ENCODE measurements at places on chromosomes 4 and X.

DNA sequence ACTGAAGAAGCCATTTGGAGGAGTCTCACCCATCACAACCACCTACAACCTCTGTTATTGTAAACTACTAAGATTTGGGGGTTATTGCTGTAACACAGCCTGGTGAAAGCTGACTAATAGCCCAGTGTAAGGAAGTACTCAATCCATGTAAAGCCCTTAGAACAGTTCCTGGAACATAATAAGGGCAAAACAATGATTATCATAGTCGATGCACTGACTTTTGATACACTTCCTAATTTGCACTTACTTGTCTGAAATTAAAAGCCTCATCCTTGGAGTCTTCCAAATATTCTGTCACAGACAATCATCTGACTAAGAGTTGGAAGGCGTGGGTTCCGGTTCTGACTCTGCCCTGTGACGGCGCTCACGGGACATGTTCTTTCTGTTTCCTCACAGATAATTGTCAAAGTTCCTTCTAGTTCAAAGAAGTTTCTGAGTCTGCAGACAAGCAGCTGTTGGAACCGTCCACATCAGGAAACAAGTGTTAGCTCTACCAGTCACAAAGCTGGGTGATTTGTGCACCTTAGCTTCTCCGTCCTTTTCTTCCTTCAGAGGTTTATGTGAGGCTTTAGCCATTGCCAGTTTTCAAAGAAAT is 33.4 kb upstream of the RASGEF1B start:
- DNase-seq: no peak

DNA sequence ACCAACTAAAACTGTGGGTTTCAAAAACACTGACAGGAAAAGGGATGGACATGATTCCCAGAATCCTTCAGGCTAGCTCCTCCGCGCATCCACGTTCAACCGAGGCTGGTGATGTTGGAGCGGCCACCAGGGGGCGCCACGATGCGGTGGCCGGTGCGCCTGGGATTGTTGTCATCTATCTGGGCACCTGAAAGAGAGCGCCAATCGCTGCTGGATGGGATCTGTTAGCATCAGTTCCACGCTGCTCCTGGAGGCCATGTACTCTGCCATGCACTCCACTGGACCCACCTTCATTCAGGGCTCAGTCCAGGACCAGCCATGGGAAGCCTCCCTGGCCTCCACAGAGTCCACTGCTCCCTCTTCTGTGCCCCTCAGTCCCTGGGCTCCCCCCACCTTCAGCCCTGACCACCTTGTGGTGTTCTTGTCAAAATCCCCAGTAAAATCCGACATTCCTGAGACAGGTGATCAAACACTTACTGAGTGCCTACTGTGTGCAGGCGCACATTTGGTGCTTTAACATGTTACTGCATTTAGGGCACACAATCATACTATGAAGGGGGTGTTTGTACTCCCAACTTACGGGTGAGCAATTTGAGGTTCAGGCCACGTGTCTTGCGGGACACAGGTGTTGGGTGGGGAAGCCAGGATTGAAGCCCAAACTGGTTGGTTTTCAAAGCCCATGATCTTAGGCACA is 71.1 kb downstream of the CRMP1 start:
- DNase-seq: peak; percentile 23

- DNase-seq: no peak
Measured at GRCh38 chr4:26175905-26176470, 144.8 kb upstream of the RBPJ start.

- DNase-seq: no peak
Measured at GRCh38 chr4:16503421-16504100, 277.3 kb upstream of the TAPT1 start.

GRCh38 chr4:77308843-77309242 is 151.8 kb downstream of the CCNG2 start:
- DNase-seq: peak; percentile 10

DNA sequence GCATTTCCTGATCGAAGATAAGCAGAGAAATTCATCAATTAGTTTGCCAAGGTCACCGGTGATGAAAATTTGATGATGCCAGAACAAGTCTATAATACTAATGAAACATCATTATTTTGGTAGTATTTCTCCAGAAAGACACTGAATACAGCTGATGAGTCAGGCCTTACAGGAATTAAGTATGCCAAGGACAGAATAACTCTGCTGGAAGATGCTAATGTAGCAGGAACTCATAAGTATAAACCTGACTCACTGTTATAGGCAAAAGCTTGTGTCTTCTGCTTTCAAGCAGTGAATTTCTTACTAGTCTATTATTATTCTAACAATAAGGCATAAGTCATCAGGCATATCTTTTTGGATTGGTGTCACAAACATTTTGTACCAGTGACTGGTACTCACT is 1825.1 kb upstream of the IGFBP7 start:
- DNase-seq: no peak

DNA sequence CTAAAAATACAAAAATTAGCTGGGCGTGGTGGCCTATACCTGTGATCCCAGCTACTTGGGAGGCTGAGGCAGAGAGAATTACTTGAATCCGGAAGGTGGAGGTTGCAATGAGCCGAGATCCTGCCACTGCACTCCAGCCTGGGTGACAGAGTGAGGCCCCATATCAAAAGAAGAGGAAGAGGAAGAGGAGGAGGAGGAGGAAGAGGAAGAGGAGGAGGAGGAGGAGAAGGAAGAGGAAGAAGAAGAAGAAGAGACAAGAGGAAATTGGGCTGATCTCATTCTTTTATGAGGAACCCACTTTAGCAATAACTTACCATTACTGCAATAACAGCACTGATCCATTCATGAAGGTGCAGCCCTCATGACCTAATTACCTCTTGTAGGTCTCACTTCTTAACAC is 138.9 kb upstream of the GIMD1 start:
- DNase-seq: no peak

GRCh38 chr4:68176500-68176899 is 46.8 kb upstream of the TMPRSS11F start:
- DNase-seq: no peak

DNA sequence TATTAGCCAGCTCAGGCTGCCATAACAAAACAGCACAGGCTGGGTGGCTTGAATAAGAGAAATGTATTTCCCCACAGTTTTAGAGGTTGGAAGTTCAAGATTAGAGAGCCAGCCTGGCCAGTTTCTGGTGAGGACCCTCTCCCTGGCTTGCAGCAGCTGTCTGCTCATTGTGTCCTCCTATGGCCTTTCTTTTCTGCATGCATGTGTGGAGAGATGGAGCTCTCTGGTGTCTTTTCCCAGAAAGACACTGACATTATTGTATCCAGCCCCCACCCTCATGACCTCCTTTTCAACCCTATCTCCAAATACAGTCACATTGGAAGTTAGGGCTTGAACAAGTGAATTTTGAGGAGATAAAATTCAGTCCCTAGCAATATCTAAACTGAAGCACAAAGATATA is 263.8 kb upstream of the PABPC4L start:
- no peak for DNase-seq

- DNase-seq: no peak
Measured at GRCh38 chr4:148094149-148094548, 348.1 kb downstream of the NR3C2 start.

GRCh38 chr4:66853845-66854244 is 691.5 kb downstream of the CENPC start:
- no peak for DNase-seq

DNA sequence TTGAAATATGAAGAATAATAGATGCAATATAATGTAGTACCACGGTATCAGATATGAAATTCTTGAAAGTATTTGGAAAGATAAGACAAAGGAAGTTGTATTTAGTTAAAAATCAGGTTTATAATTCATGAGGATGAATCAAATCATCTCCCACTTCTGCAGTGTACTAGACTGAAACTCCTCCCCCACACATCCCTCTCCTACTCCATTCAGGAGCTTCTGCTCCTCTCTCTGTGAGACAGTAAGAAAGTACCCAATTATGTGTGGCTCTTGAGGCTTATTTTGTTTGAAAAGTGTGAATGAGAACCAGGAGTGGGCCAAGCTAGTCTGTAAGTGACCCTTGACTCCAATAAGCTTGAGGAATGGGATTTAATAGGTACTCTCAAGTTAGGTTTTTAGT is 9.5 kb downstream of the SLAIN2 start:
- DNase-seq: no peak

- DNase-seq: no peak
Measured at GRCh38 chr4:144686921-144687320, 41.0 kb downstream of the HHIP start.

DNA sequence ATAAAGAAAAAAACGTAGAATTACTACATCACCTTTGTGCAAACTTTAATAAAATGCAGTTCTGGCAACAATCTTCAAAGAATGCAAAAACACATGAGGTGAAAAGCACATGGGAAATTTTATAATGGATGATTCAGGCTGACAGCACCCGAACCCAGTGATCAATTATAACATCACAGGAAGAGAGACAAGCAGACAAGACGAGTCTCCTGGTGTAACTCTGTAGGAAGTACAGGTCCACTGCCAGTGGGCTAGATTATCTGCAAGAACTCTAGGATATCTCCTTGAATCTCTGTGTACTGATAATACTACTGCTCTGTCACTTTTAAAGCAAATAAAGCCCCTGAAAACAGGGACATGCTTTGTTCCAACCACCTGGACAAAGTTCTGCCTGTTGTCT is 58.9 kb upstream of the NXF3 start:
- no peak for DNase-seq

DNA sequence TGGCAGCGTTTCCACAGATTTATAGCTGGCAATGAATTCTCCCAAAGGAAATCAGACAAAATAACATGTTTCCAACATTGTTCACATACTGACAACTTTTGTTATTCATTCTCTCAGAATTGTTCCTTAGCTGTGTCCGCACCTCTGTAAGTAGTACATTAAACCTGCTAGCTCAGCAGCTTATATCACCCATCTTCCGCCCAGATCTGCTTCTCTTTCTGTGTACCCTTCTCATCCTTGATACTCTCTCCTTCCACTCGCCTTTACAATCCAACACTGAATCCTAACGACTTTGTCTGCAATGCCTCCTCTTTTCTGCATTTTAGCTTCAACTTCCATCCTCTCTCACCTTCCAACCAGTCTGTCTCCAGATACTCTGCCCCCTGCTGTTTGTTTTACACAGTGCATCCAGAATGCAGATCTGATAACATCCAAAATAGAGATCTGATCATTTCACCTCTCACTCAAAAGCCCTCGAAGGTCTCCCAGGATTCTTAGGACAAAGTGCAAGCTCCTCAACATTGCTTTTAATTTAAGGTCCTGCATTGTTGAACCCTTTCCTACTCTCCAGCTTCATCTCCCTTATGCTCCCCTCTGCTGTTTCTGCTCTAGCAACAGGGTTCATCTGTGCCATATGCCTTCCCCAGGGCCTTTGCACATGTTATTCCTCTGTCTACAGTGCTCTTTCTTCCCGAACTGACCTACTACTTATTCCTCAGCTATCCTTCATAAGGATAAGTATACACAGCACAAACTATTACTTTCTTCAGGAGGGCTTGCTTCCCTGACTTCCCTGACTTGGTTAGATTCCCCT is 67.3 kb upstream of the VBP1 start:
- DNase-seq: no peak

GRCh38 chr4:173397604-173398003 is 1.3 kb downstream of the SCRG1 start:
- DNase-seq: no peak

GRCh38 chrX:16635596-16635995 is 14.4 kb upstream of the S100G start:
- DNase-seq: no peak

DNA sequence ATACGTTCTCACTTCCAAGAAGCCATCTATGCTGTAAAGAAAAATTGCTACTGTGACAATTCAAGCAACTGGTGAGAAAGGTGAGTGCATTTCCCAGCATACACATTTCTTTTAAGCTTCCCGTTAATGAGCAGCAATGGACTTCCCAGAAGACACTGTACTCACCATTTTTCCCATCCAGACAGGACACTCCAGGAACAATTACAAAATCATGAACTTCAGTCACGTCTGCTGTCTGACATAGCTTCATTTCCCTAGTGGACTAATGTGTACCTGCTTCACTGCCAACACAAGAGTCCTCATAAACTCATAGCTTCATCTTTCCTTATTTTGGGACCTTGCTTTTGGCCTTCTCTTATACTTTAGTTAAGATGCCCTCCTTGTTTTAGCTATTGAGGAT is 156.9 kb downstream of the ENOX2 start:
- no peak for DNase-seq

DNA sequence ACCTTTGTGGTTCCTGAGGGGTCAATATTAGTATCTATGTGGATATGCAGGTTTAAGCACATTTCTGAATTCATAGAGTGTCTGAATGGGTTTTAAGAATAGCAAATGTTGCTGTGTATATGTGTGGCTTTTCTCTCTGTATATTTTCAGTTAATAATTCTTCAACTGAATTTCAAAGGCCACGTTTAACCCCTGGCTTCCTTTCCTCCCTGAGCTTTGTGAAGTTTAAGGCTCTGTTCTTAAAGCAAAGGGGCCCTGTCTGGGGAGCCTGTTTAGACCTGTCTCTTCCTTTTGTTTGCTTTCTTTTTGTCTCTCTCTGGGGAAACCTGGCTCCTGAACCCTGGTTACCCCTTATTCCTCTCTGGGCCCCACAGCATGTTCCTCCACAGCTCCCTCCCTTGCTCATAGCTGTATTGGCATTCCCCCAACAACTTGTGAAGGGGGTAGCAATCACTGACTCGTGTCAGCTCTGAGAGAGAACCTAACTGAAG is 139.1 kb downstream of the COL4A6 start:
- no peak for DNase-seq

- no peak for DNase-seq
Measured at GRCh38 chr4:3651267-3651845, 114.8 kb upstream of the ADRA2C start.

DNA sequence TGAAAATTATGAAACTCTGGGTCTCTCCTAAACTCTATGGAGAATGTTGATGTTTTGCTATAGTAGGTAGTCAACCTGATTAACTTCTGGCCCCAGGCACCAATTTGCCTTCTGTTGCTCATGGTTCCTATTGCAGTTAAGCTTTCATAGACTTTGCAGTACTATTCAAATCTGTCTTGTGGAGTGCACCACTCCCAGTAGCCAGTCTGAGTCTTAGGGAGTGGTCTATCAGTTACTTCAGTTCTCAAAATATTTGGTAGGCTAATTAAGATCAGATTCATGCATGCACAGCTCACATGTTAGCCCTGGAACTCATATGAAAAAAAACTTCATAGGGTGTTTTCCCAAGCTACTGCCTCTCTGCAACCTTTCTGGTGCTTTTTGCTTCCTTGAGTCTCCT is 53.3 kb downstream of the BMP15 start:
- no peak for DNase-seq
